ENCODE measurements at places on chromosomes 6 and 20.

- no peak for DNase-seq
Observed at GRCh38 chr6:150936021-150936555, 70.6 kb downstream of the MTHFD1L start.

- DNase-seq, result peak; percentile 7
Observed at GRCh38 chr20:25052255-25053194, 5.4 kb downstream of the ACSS1 start.

DNA sequence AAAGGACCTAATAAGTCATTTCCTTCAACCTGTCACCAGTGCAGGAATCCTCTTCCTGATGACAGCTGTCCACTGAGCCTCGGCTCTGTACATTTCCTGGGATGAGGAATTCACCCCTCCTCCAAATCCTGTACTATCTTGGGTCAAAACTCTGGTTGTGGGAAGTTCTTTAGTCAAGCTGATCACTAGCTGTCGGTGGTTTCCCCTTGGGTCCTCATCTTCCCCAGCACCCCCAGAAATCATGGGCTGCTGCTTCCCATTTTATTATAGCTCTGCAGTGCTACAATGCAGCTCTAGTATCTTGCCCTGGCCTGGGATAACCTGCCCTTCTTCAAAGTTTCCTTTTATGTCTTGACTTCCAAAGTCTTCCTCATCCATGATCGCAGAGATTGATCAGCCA is 14.6 kb upstream of the ADA start:
- no peak for DNase-seq

DNA sequence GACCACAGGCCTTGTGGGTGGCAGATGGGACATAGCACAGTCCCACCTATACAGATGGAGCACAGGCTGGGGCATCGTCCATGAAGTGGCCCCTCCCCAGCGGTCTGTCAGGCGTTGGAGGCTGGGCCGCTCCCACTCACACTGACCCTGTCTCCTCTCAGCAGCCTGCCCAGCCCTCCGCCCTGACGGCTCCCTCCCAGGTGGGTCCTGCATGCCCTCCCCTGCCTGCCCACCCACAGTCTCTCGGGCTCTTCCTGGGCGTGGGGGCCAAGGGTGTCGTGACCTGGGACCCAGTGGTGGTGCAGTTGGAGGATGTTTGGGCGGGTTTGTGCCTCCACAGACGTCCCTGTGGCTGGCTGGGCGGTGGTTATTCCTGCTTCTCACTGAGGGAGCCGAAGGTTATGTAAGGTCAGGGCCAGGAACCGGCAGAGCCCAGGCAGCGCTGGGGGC is 22.3 kb downstream of the COL20A1 start:
- DNase-seq, result no peak

- no peak for DNase-seq
Observed at GRCh38 chr6:1002989-1003388, 308.9 kb upstream of the FOXQ1 start.

- DNase-seq, result no peak
Observed at GRCh38 chr6:159739341-159739740, 12.0 kb downstream of the WTAP start.

DNA sequence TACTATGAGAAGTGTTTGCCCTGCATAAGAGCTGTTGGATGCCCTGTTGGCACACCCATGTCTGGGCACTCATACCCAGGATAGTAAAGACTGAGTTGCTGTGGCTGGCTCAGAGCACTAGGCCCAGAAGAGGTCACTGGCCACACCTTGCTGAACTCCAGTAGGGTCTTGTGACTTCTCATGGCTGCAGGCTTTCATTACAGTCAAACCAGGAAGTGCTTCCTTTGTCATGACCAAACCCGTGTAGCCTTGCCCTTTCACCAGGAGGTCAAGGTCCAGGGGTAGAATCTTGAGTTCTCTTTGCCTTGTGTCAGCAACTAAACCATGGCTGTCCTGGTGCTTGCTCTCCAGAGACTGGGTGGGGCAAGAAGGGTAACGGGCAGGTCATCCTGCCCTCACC is 49.5 kb downstream of the CD164 start:
- DNase-seq, result no peak

GRCh38 chr6:56771189-56771588 is 128.5 kb upstream of the DST start:
- peak; percentile 59 for DNase-seq

- DNase-seq, result no peak
Observed at GRCh38 chr6:43742931-43743632, 26.9 kb upstream of the VEGFA start.

GRCh38 chr6:159299566-159299965 is 130.4 kb downstream of the FNDC1 start:
- no peak for DNase-seq

- peak; percentile 93 for DNase-seq
Observed at GRCh38 chr6:16712931-16713484, 48.3 kb downstream of the ATXN1 start.

GRCh38 chr6:29941916-29942274 is 437 bp upstream of the HLA-A start:
- no peak for DNase-seq

GRCh38 chr20:48791014-48791413 is 36.8 kb downstream of the PREX1 start:
- DNase-seq, result peak; percentile 23

DNA sequence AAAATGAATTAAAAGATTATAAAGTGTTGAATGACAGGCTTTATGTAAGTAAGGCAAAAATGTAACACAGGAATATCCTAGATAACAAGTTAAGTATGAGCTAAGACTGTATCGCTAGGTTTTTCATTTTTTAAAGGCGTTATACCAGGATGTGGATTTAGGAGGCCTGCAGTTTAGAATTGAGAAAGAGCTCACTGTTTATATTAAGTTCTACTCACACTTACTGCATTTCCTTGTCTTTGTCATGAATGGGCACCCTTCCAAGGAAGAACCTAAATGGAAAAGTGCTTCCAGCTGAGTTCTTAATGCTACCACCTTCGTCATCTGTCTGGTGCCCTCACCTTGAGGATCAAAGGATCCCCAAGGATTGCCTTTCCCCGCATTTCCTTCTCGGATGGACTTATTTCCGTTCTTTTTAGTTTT is 148.7 kb downstream of the SOX4 start:
- peak; percentile 69 for DNase-seq

- peak; percentile 77 for DNase-seq
Observed at GRCh38 chr6:74534465-74535211, 671.2 kb downstream of the COL12A1 start.

GRCh38 chr6:70375882-70376281 is 37.4 kb upstream of the FAM135A start:
- DNase-seq, result no peak

DNA sequence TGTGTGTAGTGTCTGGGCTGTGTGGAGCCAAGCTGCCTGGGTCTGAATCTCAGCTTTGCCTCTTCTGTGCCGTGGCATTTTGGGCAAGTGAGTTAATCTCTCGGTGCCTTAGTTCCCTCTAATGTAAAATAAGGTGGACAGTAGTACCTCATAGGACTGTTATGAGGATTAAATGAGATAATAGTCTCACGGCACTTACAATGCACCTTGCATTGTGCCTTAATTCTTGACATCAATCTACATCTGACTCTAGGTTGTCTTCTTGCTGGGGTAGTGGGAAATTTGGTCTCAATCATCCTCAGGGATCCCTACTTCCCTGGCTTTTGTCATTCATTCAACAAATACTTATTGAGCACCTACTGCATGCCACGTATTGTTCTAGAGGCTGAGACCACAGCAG is 70.7 kb upstream of the ZNFX1 start:
- DNase-seq, result no peak

DNA sequence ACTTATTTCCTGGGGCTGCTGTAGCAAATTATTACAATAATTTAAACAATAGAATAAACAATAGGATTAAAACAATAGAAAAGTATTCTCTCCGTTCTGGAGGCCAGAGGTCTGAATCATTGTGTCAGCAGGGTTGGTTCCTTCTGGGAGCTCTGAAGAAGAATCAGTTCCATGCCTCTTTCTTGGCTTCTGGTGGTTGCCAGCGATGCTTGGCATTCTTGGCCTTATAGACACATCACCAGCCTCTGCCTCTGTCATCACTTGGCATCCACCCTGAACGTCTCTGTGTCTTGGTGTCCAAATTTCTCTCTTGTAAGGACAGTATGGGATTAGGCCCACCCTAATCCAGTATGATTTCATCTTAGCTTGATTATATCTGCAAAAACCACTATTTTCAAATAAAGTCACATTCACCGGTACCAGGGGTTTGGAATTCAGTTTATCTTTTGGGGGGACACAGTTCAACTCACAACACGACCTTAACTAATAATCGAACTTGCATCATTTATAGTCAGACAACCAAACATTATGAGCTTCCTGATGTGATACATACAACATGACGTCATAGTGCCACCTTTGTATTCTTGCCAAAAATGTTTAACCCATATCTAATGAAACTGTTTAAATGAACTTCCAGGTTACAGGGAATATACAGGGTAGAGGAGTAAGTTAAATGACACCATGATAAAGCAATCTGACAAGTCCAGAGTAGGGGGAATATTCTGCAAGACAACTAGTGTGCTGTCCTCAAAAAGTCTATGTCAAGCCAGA is 84.7 kb upstream of the RNF24 start:
- peak; percentile 82 for DNase-seq

DNA sequence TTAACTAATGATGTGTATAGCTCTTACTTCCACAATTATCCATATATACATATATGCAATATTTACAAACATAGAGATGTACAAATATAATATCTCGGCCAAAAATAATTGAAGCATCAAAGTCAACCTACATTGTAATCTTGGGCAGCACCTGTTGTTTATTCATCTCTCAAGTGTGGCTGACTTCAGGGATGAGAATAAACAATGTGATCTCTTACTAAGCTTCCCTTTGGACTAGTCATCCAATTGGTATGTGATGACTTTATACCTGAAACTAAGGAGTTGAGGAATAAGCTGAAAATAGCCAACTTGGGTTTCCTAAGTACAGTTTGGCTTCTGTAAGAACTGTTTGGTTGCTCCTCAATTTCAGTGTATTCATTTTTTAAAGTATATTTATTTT is 256.6 kb downstream of the KHDC1L start:
- DNase-seq, result no peak

- no peak for DNase-seq
Observed at GRCh38 chr20:45523821-45524220, 8.4 kb upstream of the SPINT3 start.

GRCh38 chr20:25065625-25066338 is 7.8 kb upstream of the ACSS1 start:
- DNase-seq, result peak; percentile 61

DNA sequence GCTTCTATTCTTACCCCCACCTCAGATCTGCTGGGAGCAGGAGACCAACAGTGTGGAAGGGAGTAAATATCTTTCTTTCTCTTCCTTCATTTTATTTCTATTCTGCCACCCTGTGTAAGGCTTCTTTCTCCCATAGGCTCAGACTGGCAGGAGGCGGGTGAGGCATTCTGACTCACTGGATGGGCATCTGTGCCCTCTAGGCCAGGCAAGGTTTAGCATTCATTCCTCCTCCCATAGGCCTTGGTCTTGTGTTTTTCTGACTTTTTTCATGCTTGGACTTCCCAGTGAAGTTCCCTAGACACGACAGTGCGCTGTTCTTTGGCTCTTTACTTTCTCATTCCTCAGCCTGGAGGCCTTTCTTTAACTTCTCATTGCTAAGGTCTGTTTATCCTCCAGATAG is 235.2 kb downstream of the SYNE1 start:
- DNase-seq, result peak; percentile 63

GRCh38 chr6:4664117-4664626 is 112.0 kb upstream of the CDYL start:
- DNase-seq, result peak; percentile 61

DNA sequence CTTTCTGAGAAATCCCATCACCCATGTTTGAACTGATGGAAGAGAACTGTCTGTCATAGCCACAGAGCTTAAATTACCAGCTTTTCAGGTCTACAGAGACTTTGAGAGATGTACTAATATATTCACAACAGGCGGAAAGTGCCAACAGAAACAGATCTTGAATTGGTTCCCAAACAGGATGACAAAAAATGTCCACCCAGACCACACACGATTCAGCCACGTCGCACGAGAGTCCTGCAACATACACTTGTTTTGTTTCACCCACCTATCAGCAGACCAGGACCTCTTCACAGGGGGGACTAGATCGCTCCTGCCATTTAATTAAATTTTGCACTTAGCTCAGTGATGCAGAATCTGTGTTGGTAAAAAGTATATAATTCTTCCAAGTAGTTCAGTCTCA is 187.1 kb upstream of the CEP162 start:
- DNase-seq, result no peak

- DNase-seq, result no peak
Observed at GRCh38 chr6:391559-392440, at the start of gene IRF4. Gene IRF4 (plus strand): TSS chr6:391752. CDS start chr6:393153, 1,401 bp downstream.

DNA sequence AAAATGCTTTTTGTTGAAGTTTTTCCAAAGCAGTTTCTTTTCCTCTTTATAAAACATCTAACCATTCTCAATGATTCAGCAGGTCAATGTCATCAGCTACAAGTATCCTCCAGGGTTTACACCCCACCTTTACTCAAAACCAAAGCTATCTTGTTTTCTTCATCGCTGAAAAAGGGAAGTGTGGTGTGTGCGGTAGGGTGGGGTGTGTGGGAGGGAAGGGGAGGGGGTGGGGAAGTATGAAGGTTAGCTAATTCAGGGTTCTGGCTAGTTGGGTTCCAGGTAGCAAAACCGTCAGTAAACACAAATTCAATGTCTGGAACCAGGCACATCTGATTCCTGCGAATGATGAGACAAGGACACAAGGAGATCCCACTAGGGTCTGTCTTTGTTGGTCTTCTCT is 189.6 kb downstream of the GJA10 start:
- DNase-seq, result no peak

DNA sequence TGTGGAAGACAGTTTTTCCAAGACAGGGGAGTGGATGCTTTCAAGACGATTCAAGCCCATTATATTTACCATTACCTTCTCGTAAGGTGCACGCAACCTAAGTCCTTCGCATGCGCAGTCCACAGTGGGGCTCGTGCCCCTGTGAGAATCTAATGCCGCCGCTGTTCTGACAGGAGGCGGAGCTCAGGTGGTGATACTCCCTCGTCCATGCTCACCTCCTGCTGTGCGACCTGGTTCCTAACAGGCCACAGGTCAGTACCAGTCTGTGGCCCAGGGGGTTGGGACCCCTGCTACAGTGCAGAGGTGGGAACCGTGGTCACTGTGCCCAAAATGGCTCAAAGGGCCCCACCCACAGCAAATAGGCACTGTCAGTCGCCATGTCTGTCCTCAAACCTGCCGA is 36.6 kb downstream of the SERPINB1 start:
- DNase-seq, result no peak

DNA sequence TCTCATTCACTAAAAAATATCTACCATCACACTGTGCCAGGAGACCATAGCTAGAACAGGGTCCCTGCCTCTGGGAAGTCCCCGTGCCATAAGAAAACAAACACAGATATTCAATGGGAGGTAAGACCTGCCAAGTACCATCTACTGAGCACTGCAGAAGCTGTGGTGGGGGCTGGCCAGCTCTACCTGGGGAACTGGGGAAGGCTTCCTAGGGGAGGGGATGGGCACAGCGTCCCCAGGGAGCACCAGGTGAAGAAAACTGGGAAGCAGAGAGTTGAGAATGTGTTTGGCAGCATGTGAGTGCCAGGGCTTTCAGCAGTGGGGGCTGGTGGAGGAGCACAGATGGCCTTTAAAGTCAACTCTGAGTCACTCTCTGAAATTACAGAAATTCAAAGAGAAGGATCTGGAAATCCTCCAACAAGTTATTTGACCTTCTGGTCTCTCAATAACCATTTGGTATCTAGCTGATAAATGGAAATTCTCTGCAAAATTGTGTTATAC is 85.2 kb downstream of the SHLD1 start:
- DNase-seq, result peak; percentile 13

- no peak for DNase-seq
Observed at GRCh38 chr6:37442416-37443215, 9.6 kb downstream of the CMTR1 start.

Measured in fibroblast of skin of scalp (primary cell).